Neural crest cell (in vitro differentiated cells): ENCODE measurements at places on chromosomes 4 and X.

- DNase-seq, result peak; percentile 48
- no peak overlapping the region for H3K4me3 ChIP-seq
- H3K4me1 ChIP-seq, result no peaks in the 10 kb centered on the region
- H3K27ac ChIP-seq, result no peak overlapping the region
- H3K27me3 ChIP-seq, result no peaks in the 10 kb centered on the region
- H3K36me3 ChIP-seq, result no peaks in the 10 kb centered on the region
Measured at GRCh38 chr4:30380404-30380998, 339.7 kb upstream of the PCDH7 start.

DNA sequence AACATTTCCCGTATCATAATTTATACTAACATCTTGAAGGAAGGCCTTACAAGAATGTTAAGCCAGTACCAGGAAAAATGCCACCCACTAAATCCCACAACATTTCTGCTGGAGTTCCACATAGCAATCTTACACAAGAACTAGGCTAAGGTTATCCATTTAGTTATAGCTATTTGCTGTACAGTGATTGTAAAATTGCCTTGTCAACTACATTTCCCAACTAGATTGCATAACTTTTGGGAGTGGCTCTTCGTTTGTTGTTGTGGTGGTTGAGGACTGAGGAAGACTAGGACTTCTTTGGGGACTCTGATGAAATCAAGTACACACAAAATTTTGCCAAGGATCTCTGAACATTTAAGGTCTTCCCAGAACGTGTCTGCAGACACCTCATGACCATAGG is 8.0 kb downstream of the IBSP start:
- no peaks in the 10 kb centered on the region for H3K4me1 ChIP-seq
- H3K4me3 ChIP-seq, result no peak overlapping the region
- H3K27ac ChIP-seq, result no peak overlapping the region
- H3K36me3 ChIP-seq, result peaks cover 4% of the 10 kb centered on the region

GRCh38 chr4:39898015-39898414 is 79.7 kb downstream of the PDS5A start:
- H3K27ac ChIP-seq, result no peak overlapping the region
- no peak for DNase-seq
- H3K36me3 ChIP-seq, result peaks cover 17% of the 10 kb centered on the region
- H3K27me3 ChIP-seq, result no peaks in the 10 kb centered on the region

- H3K27me3 ChIP-seq, result no peaks in the 10 kb centered on the region
- no peak overlapping the region for H3K4me3 ChIP-seq
- no peaks in the 10 kb centered on the region for H3K36me3 ChIP-seq
- no peak overlapping the region for H3K27ac ChIP-seq
- H3K4me1 ChIP-seq, result peaks cover 5% of the 10 kb centered on the region
- DNase-seq, result no peak
Measured at GRCh38 chr4:122762520-122762919, 30.0 kb downstream of the BBS12 start.

- H3K27me3 ChIP-seq, result no peaks in the 10 kb centered on the region
- H3K36me3 ChIP-seq, result peaks cover under 1% of the 10 kb centered on the region
- peaks cover 24% of the 10 kb centered on the region for H3K4me1 ChIP-seq
- DNase-seq, result no peak
- H3K4me3 ChIP-seq, result no peak overlapping the region
Measured at GRCh38 chr4:13478131-13478530, 6.0 kb downstream of the RAB28 start.

- DNase-seq, result no peak
- H3K27ac ChIP-seq, result no peak overlapping the region
- peaks cover 3% of the 10 kb centered on the region for H3K27me3 ChIP-seq
- no peak overlapping the region for H3K4me3 ChIP-seq
Measured at GRCh38 chrX:119477812-119478232, 9.6 kb downstream of the SLC25A5 start.
